ENCODE measurements at places on chromosomes 13 and 19.

GRCh38 chr19:5826531-5827341 is 12.8 kb downstream of the FUT6 start:
- DNase-seq, result peak; percentile 45

- DNase-seq, result no peak
These were observed 8.8 kb downstream of the ZNF724 start for GRCh38 chr19:23241419-23241818.

- no peak for DNase-seq
These were observed 148.4 kb downstream of the AKAP11 start for GRCh38 chr13:42420304-42420703.

DNA sequence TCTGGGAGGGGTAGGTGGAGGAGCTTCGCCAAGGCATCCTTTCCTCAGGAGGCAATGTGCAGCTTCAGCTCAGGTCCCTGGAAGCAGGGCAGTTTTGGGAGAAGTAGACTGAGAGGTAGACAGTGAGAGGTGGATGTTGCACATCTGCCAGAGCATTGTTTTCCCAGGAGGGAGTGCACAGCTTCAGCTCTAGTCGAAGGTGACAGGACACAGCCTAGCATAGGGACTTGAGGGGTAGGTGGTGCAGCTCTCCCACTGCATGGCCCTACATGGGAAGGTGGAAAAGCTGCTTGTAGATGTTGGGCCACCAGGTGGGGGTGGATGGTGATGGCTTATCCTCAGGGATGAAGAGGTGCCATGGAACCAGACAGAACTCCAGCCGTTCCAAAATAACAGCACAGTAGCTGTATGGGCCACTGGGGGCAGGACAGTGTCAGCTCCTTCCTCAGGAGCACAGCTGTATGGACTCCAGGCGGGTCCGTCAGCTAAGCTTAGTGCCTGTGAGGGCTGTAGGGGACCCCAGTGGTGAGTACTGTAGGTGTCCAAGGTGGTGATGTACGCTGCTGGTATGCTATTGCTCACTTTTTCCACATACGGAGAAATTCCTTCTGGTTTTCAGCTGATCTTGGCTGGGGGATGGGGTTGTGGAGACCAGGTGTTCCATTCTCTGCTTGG is 17.4 kb upstream of the ZNF543 start:
- no peak for DNase-seq

GRCh38 chr13:34076943-34077703 is 259.2 kb downstream of the RFC3 start:
- peak; percentile 58 for DNase-seq
